Activated T-cell treated with anti-CD3 and anti-CD28 coated beads for 4 hours (primary cell): ENCODE measurements at places on chromosomes 2 and 18.

GRCh38 chr2:85011098-85011497 is 40.1 kb downstream of the KCMF1 start:
- no peak for DNase-seq

DNA sequence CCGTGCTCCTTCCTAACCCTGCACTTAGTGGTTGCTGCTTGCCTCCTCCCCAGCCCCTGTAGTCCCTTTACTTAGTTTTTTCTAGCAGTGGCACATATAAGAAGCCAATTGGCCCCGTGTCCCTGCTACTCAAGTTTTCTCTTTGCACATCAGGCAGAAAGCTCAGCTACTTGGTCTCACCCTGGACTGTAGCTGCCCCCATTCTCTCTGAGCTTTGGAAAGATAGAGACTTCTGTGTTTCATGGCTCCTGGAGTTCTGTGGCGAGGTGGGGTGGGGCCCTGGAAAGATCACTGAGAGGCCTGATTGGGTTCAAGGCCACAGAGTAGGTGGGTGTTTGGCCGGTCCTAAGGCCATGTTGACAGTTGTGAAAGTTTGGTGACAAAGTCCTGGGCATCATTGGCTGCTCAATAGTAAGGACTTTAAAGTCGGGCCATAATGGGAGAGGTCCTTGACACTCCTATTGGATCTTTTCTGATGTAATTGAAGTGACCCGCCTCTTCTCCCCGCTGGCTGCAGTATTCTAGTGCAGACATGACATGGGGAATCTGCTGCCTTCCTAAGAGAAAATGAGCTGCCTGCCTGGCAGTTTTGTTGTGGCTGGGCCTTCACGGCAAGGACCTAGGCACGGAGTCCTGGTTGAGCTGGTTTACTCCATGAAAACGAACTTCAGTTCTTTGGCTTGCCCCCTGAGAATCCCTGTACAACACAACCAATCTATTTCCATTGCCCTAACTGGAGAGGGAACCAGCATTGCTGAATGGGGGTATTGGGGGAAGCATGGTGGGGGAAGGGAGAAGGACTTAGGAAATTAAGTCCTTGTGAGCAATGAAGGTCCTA is 26.2 kb upstream of the CYP27A1 start:
- DNase-seq, result no peak

- DNase-seq, result no peak
These were observed 117.3 kb downstream of the DPP4 start for GRCh38 chr2:161956738-161957137.

DNA sequence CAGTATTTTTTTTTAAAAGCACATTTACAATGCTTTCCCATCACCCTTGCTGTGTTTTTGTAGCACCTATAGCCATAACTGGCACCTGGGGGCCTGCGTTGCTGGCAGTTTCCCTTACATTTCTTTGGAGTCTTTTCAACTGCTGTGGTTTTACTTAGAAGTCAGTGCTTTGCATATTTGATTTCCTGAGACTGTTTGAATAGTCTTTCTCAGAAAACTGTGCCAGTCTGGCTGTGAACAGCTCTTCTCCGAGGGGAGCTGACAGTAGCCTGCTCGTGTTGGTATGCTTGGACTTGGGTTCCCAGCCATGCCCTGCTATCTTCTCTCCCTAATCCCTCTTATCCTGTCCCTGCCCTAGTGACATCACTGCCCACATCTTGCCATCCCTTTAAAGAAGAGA is 81.5 kb downstream of the DPP4 start:
- peak; percentile 16 for DNase-seq

DNA sequence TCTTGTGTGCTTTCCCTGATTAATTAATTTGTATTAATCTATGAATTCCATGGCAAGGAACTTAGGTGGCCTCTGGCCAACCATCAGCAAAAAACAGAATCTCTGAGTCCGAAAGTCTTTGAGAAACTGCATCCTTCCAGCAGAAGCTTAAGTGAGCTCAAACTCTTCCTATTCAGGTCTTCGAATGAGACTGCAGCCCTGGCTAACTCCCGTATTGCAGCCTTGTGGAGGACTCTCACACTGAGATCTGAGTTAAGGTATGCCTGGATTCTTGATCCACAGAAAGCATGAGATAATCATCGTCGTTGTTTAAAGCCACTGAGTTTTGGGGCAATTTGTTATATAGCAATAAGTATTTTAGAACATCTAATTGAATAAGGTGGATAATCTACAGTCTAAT is 1143.9 kb upstream of the NXPH2 start:
- no peak for DNase-seq

- no peak for DNase-seq
These were observed 3.2 kb downstream of the MARS2 start for GRCh38 chr2:197708331-197708730.

DNA sequence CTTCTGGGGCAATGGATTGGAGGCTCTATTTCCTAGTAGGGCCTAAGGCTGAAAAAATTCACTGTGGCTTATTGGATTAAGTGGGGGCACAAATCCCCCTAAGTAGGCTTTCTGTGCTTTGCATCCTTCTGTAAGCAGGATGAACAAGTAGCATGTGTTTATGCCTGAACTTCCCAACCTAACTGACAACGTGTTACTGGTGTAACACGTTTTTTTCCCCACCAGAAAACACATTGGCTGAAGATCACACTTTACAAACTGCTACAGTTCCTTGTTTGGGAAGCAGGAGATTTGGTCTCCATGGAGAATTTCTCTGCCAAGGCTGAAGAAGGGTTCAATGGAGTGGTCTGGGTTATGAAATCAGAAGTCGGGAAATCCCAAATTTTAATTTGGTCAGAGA is 7.2 kb upstream of the ITGA6 start:
- no peak for DNase-seq

GRCh38 chr2:18987592-18988073 is 370.8 kb downstream of the OSR1 start:
- DNase-seq, result no peak

GRCh38 chr18:50994031-50994430 is 26.2 kb downstream of the ELAC1 start:
- no peak for DNase-seq

DNA sequence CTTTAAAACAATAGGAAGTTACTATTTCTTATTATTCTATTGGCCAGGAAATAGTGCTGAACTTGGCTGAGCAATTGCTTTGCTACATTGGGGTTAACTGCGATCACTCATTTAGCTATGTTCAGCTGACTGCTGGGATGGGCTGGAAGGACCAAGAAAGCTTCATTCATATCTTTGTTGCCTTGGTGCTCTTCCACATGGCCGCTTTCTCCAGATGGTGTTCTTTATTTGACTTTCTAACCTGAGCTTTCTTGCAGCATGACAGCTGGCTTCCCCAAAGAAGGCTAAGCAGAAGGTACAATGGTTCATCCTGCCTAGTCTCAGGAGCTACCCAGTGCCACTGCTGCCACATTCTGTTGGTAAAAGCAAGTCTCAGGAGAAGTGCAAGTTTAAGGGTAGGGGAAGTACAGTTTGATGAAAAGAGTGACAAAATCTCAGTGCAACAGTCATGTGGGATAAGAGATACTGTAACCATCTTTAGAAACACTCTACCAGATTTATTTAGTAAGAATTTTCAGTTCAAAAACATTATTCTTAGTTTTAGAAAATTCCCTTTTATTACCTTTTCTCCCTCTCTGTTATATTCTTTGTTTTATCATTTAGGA is 180.6 kb upstream of the RBMS1 start:
- DNase-seq, result no peak

- no peak for DNase-seq
These were observed 45.3 kb downstream of the CD28 start for GRCh38 chr2:203751685-203752271.

- DNase-seq, result no peak
These were observed 26.9 kb downstream of the CELF4 start for GRCh38 chr18:37538526-37539205.
